ENCODE measurements at places on chromosomes 7 and 10.

- no peak for DNase-seq
Measured at GRCh38 chr7:45211066-45211465, 53.5 kb downstream of the RAMP3 start.

DNA sequence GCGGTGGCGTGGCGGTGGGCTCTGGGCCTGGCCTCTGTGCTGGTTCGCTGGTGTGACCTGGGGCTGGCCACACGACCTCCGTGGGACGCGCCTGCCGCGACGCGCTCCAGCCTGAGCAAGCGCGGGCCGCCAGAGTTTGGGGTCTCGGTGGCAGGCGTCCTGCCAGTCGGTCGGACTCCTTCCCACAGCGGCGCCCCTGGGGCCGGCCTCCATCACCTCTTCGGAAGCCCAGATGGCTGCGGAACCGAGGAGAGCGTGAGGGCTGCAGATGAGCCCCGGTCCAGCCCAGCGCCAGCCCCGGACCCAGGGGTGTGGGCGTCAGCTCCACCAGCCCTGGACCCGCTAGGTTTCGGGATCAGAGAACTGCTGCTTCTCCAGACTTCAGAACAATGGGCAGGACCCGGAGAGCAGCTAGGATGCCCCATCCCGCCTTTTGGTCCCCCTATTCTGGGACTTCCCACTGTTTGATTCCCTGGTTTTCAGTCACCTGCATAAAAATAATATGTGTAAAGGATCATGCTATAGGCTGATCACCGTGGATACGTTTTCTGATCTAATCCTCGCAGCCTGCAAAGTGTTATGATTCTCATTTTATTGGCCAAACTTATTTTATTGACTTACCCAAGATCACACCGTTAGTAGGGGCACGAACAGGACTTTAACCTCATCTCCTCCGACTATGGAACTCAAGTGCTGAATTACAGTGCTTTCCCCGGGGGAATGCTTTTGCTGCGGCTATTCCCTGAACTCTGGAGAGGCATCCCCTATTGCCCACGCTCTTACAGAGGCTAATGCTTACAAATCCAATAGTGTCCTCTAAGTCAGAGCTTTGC is 2.8 kb downstream of the CYP26C1 start:
- no peak for DNase-seq

DNA sequence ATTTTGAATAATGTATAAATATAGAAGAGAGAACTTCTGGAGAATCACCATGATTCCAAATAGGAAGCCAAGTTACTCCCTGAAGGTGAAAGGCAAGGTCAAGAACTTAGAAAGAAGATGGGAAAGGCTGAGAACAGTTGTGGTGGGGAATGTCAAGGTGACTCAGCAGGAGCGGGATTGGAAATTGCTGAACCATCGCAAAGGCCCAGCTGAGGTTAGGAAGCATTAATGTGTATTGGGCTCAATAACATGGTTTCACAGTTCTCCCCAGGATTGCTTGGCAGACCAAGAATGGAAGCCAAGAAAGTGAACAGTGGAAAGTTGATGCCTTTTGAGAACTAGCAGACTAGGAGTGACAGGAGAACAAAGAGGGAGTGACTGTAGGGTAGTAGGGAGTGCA is 133.3 kb downstream of the VTI1A start:
- no peak for DNase-seq

DNA sequence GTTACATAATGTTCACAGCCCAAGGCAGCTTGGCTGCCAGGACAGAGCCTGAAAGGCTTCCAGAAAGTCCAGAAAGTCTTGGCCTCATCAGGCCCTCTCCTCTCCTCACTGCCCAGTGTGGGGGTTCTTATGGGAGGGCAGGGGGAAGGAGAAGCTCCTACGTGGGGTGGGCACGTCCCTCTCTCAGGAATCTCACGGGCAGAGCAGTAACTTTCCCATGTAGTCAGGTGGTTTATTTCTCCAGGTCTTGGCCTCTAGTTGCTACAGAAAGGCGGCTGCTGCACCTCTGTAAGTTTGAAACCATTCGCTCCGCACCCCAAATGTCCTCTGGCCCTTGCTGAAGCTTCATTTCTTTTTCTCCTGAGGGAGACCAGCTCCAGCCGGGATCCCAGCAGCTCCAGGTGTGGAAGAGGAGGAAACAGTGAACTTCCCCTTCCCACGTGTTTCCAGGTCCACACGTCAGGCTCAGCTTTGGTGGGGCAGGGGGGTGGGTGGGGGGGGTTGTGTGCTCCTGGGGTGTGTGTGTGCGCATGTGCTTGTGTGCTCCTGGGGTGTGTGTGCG is 320.3 kb downstream of the WDR37 start:
- no peak for DNase-seq

- no peak for DNase-seq
Measured at GRCh38 chr7:155837126-155837479, 24.8 kb upstream of the SHH start.

DNA sequence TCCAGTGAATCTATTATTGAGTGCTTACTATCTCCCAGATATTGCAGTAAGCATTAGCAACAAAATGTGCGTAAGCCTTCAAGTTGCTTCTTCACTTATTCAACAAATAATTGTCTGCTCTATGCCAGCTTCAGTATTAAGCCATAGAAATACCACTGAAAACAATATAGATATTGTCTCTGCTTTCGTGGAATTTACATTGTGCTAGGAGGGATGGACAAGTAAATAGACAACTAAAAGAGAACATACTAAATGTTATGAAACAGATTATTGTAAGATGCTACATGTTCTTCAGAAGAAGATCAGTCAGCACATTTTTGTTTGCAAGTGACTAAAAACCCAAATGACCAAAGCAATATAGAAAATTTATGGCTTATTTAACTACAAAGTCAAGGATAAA is 27.3 kb downstream of the CFAP69 start:
- DNase-seq = no peak

DNA sequence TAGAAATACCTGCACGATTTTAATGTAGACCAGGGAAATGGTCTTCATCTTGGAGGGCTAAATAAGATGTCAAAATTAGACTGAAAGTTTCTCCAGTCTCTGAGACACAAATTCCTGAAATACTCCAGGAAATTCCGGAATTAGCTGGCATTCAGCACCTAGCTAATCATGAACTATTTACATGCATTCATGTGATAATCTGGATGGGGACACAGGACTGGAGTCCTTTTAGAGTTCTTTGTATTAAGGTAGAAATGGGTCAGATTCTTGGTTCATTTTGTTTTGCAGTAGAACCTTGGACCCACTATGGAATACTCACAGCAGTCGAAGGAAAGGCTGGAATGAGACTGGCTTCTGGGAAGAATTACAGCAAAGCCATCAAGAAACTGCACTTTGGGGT is 65.3 kb upstream of the MDFIC start:
- DNase-seq = no peak

DNA sequence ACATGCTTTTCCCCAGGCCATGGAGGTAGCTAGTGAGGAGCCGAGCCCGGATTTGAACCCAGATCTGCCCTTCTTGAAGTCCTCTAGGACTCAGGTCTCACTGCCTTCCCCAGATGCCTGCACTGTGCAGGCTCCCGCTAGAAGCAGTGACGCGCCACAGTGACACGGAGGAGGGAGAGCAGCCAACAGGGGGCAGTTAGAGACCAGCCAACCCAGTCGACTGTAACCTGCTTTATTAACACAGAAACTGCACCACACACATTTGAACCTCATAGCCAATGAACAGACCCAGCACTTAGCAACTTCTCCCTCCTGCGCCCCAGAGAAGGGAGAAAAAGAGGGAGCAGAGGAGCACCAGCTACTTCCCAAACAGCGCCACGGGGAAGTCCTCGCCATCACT is 27.4 kb downstream of the PILRA start:
- no peak for DNase-seq

DNA sequence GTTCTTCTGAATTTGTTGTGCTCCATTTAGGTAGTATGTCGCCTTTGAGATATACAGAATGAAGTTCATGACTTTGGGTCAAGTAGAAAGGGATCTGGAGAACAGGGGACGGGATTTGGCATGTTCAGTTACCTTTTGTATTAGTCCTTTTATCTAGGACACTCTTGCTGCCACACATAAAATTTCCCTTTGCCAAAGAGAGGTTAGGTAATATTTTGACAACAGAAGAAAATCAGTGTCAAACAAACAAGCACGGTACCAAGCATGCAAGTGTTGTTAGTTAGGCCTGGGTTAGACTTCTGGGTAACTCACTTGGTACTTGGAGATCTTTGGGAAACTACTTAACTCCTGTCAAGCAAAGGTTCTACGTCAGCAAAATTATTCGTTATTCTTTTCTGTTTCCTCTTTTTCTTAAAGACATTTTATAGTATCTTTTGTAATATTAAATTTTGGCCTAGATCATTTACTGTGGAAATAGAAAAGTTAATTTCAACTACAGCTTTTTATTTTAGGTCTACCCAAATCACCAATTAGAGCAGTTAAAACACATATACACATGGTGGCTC is 116.7 kb downstream of the PLXDC2 start:
- DNase-seq = no peak

DNA sequence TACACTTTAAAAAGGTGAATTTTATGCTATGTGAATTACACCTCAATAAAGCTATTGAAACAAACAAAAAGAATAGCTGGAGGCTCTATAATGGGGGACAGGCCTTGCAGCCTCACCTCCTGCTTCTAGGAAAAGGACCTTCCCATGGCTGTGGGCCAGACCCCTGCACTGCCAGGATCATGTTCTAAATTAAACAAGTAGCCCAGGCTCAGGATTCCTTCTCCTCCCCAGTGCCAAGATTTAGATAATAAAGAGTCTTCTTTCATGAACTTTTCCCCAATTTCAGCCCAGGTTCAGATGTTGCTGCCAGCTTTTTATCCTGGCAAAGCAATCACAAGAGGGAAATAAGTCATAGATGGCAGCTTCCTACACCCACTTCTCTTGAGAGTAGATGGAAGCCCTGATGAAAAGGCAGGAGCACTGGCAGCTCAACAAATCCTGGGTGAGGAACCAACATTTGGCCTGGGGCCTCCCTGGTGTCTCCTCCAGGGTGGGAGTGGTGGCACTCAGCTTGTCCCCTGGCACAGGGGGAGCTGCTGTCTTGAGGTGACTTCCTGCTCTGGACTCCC is 22.2 kb upstream of the CAMK2B start:
- DNase-seq = no peak

DNA sequence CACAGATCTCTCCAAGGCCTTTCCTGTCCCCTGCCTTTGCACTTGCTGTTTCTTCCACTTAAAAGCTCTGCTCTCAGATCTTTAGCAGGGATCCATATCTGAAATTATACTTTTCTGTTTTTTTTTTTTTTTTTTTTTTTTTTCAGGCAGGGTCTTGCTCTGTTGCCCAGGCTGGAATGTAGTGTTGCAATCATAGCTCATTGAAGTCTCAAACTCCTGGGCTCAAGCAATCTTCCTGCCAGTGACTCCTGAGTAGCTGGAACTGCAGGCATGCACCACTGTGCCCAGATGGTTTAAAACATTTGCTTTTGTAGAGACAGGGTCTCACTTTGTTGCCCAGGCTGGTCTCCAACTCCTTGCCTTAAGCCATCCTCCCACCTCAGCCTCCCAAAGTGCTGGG is 5.0 kb upstream of the TSPAN15 start:
- DNase-seq = no peak

- no peak for DNase-seq
Measured at GRCh38 chr10:86164960-86165630, 201.5 kb downstream of the GRID1 start.

DNA sequence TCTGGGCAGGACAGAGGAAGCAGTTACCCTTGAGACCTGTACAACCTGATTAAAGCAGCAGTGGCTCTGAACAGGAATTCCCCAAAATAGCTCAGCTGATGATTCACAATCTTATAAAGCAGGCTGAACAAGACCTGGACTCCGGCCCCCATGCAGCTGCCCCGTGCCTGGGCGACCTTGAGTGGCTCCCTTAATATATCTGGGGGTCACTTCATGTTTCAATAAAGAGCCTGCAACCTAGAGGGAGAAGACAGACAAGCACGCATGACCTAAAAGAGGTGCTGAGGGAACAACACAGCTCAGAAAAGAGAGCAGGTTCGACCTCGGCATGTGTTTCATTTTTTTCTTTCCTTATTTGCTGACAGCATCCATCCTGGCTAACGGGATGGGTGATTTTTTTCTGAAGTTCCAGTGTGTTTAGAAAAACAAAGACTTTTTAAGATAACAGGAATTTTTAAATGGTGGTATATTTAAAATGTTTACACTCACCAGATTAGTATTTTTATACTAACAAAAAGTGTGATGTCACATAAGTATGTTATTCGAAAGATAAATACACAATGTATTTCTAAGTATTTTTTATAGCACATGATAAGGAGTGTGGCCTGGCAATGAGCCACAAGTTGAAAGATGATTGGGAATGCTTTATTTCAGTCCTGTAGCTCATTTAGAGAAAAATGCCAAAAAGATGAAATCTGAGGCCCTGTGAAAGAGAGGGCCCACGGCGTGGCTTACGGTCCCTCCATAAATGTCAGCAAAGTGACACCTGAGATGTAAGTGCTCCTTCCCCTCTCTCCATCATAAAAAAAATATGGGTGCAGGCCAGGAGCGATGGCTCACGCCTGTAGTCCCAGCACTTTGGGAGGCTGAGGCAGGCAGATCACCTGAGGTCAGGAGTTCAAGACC is 161.3 kb downstream of the SLIT1 start:
- DNase-seq = no peak

GRCh38 chr7:33534833-33535232 is 370.5 kb upstream of the BMPER start:
- no peak for DNase-seq

GRCh38 chr10:9219860-9220259 is 1165.4 kb downstream of the GATA3 start:
- no peak for DNase-seq

DNA sequence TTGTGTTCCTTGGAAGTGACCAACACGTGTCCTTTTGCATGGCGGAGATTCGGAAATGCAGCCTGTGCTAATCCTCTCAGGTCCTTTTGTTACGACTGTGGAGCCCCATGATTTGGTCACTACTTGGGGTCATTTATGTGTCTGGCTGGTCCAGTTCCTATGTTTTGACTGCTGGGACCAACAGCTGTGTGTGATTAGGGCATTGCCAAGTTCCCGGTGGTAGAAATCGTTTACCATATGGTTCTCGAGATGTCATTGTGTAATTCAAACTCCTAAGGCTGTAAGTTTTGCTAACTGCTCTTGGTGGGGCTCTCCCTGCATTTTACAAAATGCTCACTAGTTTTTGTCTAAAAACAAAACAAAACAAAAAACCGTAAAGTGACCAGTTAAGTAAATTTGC is 62.0 kb downstream of the CCNY start:
- DNase-seq = no peak

GRCh38 chr7:84682543-84682942 is 488.0 kb upstream of the SEMA3A start:
- no peak for DNase-seq

Measured in NCI-H1105 treated with DMSO at 0.1 percent for 48 hours (cell line).